ENCODE measurements at places on chromosomes 1 and 21.

- no peak for DNase-seq
Observed at GRCh38 chr1:244087611-244088010, 36.5 kb downstream of the ZBTB18 start.

- DNase-seq, result no peak
Observed at GRCh38 chr1:199759268-199759730, 268.2 kb upstream of the NR5A2 start.

DNA sequence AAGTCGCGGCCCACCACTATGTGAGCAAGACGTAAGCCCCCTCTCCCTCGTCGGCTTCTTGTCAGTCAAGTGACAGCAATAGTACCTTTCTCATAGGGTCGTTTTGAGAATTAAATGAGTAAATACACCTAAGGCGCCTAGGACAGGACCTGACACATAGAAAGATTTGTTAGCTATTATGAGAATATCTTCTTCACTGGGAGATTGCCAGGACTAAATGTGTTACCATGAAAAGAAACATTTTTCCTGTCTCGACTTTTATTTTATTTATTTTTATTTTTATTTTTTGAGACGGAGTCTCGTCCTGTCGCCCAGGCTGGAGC, 798 bp downstream of the PMF1 start:
- no peak for DNase-seq

DNA sequence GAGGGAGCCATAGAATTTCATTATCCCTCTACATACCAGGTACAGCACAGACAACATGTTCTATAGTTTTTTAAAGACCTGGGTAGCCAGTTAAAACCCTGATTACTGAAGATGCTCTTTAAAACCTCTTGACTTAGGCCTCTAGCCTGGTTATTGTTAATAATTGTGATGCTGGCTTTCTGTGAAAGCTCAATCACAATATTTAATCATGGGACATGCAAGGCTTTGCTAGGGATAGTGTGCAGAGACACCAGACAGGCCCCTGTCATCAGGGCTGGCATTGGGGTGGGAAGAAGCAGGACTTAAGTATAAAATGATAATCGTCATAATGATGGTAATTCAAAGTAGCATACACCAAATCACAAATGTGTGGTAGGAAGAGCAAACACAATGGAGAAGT, 274.4 kb downstream of the PTBP2 start:
- DNase-seq, result no peak

- DNase-seq, result no peak
Observed at GRCh38 chr1:3505161-3505560, 50.7 kb downstream of the ARHGEF16 start.

- DNase-seq, result no peak
Observed at GRCh38 chr1:191760016-191760415, 398.2 kb upstream of the RGS18 start.

DNA sequence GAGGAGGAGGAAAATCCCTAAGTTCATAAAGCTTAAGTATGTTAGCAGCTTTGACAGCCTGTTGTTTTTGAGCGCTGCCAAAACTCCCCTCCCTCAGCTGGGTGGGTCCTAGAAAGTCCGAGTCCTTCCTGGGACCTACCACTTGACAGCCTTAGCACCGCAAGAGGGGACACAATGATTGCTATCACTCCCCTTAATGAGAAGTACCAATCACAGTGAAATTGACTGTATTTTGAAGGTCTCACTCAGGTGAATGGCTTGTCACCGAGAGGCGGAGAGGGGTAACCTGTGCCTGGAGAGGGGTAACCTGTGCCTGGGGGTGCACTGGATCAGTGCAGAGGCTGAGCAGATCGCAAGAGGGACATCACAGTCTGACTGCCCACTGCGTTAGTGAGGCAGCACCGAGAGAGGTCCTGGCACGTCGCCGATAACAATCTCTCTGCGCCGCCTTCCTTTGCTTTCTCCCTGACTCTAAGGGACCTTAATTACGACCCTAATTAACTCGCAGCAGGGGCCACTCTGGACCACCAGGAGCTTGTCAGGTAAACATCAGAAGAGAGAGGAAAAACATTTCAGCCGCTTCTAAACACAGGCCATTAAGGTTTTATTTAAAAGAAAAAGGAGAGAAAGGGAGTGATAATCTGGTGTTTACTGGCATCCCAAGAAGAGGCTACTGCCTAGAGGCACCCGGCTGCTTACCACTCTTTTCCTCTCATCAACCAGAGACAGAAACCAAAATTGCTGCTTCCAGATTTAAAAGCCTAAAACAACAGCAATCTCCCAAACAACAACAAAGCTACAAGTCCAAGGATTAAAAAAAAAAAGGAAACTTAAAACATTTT, 25.7 kb upstream of the KCNK1 start:
- no peak for DNase-seq

DNA sequence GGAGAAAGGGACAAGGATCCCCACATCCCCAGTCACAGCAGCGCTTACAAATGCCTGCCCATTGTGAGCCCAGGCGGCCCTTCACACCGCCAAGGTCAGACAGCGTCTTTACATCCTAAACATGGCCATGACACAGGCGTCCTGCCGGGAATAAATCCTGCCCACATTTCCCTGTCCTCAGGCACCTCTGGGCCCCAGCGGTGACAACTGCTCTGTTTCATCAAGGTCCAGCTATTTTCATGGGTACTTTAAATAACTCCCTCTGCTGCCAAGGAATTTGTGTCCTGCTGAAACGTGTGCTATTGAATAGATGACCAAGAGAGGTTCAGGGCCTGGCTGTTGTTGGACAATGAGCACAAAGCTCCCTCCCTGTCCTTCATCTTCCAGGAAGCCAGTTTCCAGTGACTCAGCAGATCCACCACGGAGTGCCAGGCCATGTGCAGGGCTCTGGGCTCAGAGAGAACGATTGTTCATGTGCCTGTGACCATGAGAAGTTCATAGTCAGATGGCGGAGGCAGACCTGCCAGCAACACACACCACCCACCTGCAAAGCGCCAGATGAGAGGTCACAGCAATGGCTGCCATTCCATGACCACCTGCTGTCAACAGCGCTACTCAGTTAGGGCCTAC, 195.8 kb downstream of the MATN1 start:
- DNase-seq, result no peak

DNA sequence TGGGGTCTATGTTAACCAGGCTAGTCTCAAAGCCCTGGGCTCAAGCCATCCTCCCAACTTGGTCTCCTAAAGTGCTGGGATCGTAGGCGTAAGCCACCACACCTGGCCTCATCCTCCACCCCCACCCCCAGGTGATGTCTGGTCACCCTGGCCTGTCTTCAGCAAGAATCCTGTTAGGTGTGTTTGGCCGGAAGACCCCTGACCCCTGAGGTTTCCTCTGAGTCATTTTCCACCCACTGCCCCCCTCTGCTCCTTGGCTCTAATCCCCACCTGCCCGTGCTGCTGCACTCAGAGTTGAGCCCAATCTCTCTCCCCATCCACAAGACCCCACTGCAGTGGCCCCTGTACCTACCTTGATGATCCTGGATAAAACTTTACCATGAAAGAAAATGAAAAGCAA, 25.2 kb downstream of the SLC66A1 start:
- no peak for DNase-seq

DNA sequence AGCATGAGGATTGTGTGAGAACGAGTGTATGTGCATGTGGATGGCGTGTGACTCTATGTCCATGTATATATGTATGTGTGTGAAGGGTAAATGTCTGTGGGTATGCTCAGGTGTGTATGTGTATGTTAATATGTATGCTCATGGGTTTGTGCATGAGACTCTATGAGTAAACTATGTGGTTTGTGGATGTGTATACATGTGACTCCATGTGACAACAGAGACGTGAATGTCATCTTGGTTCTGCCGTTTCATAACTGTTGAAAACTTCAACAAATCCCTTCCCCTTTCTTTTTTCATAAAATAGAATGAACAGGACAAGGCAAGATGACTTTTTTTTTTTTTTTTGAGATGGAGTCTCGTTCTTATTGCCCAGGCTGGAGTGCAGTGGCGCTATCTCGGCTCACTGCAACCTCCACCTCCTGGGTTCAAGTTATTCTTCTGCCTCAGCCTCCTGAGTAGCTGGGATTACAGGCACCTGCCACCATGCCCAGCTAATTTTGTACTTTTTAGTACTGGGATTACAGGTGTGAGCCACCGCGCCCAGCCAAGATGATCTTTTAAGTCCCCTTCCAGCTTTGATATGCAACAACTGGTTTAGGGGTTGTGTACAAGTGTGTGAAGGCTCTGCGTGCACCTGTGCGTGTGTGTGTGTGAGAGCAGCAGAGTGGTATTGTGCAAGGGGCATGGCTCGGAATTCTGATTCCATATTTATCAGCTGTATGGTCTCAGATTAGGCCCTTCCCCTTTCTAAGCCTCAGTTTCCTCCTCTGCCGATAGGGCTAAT, 106.3 kb downstream of the EBNA1BP2 start:
- no peak for DNase-seq

DNA sequence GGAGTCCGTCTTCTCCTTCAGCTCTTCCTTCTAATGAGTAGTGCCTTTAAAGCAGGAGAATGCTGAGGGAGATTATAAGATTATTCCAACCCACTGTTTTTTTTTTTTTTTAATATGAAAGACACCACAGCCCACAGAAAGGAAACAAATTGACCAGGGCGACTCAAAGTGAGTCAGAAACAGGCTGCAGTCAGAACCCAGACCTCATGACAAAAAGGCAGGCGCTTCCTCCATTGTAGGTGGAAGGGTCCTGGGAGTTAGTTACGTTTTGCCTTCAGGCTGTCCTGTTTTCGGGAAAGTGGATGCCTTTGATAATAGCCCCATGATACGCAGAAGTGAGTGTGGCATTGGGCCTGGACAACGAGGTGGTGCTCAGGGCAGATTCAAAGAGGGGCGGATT, 21.0 kb downstream of the PLXNA2 start:
- no peak for DNase-seq

DNA sequence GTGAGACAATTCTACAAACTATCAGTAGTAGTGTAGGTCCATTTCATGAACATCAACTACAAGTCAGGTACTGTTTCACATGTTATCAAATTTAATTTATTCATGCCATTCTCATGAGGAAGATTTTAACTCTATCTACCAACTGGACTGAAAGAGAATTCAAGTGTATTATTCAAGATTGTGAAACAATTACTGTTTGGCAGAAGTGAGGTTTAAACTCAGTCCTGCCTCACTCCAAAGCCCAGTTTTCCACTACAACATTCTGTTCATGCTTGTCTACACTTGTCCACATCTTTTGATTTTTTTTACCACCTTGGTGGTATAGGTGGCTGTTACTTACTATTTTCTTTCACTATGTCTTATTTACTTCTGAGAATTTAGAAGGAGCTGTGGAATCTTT, 272.9 kb downstream of the TGFB2 start:
- DNase-seq, result no peak

- DNase-seq, result no peak
Observed at GRCh38 chr1:168008595-168008994, 71.7 kb upstream of the MPC2 start.

- DNase-seq, result no peak
Observed at GRCh38 chr1:233905416-233906051, 1.1 kb downstream of the SLC35F3 start.

DNA sequence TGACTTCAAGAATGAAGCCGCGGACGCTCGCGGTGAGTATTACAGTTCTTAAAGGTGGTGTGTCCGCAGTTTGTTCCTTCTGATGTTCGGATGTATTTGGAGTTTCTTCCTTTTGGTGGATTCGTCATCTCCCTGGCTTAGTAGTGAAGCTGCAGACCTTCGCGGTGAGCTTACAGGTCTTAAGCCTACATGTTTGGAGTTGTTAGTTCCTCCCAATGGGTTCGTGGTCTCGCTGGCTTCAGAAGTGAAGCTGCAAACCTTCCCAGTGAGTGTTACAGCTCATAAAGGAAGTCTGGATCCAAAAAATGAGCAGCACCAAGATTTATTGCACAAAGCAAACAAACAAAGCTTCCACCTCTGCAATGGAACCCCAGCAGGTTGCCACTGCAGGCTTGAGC, 14.7 kb downstream of the LDLRAD1 start:
- no peak for DNase-seq

DNA sequence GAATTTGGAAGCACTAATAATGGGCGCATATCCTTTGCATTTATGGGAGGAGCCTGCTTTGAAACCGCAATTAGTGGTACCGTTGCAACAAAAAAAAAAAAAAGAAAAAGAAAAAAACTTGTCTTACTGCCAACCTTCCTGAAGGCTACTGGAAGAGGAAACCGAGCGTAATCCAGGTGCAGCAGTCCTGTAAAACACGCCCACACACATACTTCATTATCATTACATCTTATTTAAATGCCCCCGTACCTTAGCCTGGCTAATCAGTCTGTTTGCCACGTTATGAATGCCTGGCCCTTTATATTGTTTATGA, 686 bp upstream of the ZNF281 start:
- no peak for DNase-seq

DNA sequence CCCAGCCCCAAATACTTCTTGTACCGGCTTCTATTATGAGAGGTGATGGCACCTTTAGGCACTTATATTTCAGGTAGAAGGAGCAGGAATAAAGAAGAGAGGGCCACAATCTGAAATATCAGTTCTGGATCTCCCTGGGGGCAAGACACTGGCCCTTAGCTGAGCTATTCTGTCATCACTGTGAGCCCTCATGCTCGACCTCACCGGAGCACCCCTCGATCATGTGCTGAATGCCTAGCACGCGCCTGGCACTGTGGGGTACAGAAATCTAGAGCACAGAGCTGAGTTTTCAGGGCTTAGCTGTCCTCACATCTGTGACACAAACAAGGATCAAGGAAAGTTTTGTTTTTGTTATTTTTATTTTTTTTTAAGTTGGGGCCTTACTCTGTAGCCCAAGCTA, 7.6 kb upstream of the MX1 start:
- no peak for DNase-seq

GRCh38 chr1:22847249-22847648, 125.4 kb downstream of the LACTBL1 start:
- DNase-seq, result no peak

DNA sequence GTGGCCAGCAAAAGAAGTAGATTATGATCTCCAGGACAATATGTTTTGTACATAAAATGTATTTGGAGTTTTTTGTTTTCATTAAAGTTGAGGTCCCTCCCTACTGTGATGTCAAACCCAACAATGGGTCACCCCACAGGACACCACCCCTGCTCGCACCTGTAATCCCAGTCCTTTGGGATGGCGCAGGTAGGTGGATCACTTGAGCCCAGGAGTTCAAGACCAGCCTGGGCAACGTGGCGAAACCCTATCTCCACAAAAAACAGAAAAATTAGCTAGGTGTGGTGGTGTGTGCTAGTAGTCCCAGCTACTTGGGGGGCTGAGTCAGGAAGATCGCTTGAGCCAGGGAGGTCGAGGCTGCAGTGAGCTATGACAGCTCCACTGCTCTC, 9.0 kb downstream of the ZBTB17 start:
- no peak for DNase-seq

DNA sequence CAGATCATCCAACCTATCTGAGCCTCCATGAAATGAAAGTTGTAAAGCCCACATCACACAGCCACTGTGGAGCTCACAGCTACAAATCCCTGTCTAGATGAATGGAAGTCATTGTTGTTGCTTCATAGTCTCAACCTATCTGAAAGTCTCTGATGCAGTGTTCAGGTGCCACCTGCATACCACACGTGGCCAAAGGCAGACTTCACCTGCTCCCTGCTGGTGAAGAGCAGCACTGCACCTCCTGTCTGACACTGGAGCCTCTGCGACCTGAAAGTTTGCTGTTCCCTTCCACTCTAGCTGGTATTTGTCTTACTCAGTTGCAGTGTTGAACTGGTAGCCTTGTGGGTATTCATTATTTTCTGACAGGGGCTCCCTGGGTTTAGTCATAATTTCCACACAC, 18.4 kb downstream of the LORICRIN start:
- DNase-seq, result peak; percentile 67

- no peak for DNase-seq
Observed at GRCh38 chr1:21677168-21677567, 8.0 kb upstream of the RAP1GAP start.

Data from stimulated activated CD8-positive, alpha-beta memory T cell treated with anti-CD3 and anti-CD28 coated beads, Interleukin-4, amount 100 ng/mL, for 48 hours (primary cell).